ENCODE measurements at places on chromosomes 2 and 18. TPM values are rescaled to one million over a fixed set of nuclear protein-coding genes. Genes with fewer than 3 reads are reported as not detected.

Gene HES6
- 19.1 TPM for total RNA-seq

Gene SERPINB13
- total RNA-seq, result not detected

Gene SLC4A5
- total RNA-seq, result 2.4 TPM

Gene TPRKB
- total RNA-seq, result 42.7 TPM

Gene ITGA6
- total RNA-seq, result 45.7 TPM

Gene CLIP4
- 7.5 TPM for total RNA-seq

Gene RAB6C
- 0.22 TPM for total RNA-seq

Gene FBXO48
- 1.0 TPM for total RNA-seq

Gene B4GALT6
- 47.7 TPM for total RNA-seq

Gene INPP4A
- total RNA-seq, result 94.2 TPM

Gene CYS1
- total RNA-seq, result 0.26 TPM

Gene PRKAG3
- total RNA-seq, result not detected

Gene TTN
- total RNA-seq, result 118 TPM

Gene NETO1
- total RNA-seq, result 4.2 TPM

Gene EIPR1
- total RNA-seq, result 33.8 TPM

Gene CRYBA2
- total RNA-seq, result 1.3 TPM

Gene VRK2
- total RNA-seq, result 25.7 TPM

Gene ANKRD30B
- total RNA-seq, result not detected

Gene RUFY4
- total RNA-seq, result not detected

Gene UGGT1
- total RNA-seq, result 52.4 TPM

Gene KCNE4
- total RNA-seq, result not detected

Gene TBR1
- total RNA-seq, result 2.4 TPM

Gene SERPINB10
- not detected for total RNA-seq

Gene MAB21L4
- total RNA-seq, result not detected

Gene TLX2
- 0.27 TPM for total RNA-seq

Gene LYG2
- total RNA-seq, result not detected

Gene TUBA3E
- total RNA-seq, result not detected

Gene SLC39A6
- total RNA-seq, result 16.2 TPM

Gene CDK15
- not detected for total RNA-seq

Gene VAMP8
- 84.2 TPM for total RNA-seq

Gene UGP2
- 163 TPM for total RNA-seq

Gene REG3G
- not detected for total RNA-seq

Gene MREG
- total RNA-seq, result 18.3 TPM

Gene LINC00305
- not detected for total RNA-seq

Gene TMSB10
- total RNA-seq, result 2,719 TPM

Gene TIA1
- 191 TPM for total RNA-seq

Gene TMEM163
- 0.21 TPM for total RNA-seq

Gene PSTPIP2
- 14.4 TPM for total RNA-seq

Gene CCDC85A
- total RNA-seq, result 0.18 TPM

Gene GAD1
- 10.5 TPM for total RNA-seq

Gene LIMS3
- 4.2 TPM for total RNA-seq

Gene HOXD9
- not detected for total RNA-seq

Gene CXCR1
- not detected for total RNA-seq

Gene TTC21B
- total RNA-seq, result 25.9 TPM

Measured in endodermal cell (in vitro differentiated cells).